ENCODE measurements at places on chromosomes 7 and 10.

DNA sequence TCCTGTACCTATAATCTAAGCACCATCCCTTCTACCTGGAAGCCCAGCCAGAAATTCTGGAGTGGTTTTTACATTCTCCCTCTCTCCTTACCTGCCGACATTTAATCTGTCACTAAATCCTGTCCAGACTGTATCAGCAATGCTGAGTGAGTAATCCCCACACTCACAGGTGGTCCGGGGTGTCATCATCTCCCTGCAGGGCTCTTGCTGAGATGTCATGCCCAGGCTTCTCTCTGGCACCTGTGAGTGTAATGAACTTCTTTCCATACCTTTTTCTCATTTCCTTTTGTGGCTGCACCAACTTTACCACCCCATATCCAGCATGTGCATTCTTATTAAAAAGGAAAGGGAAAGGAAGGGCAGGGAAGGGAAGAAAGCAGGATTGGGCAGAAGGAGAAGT is 355.2 kb downstream of the CCSER2 start:
- DNase-seq = no peak

DNA sequence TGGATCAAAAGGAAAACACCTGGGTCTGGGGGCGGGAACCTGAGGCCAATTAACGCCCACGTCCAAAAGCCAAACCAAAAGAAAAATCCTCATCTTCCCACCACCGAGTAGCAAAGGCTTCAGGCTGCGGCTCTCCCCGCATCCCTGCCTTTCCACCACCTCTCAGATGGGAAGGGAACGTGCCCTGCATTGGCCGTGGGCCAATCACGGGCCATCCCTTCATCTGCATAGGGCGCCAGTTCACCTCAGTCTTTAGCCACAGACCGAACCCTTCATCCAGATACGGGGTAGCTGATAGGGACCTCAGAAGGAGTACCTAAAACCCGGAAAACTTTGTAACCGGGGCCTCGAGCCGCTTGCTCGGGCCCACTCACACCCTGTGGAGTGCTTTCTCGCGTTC is 626 bp downstream of the PRPF18 start:
- DNase-seq = no peak

GRCh38 chr10:29268011-29268410 is 20.9 kb upstream of the LYZL1 start:
- no peak for DNase-seq

DNA sequence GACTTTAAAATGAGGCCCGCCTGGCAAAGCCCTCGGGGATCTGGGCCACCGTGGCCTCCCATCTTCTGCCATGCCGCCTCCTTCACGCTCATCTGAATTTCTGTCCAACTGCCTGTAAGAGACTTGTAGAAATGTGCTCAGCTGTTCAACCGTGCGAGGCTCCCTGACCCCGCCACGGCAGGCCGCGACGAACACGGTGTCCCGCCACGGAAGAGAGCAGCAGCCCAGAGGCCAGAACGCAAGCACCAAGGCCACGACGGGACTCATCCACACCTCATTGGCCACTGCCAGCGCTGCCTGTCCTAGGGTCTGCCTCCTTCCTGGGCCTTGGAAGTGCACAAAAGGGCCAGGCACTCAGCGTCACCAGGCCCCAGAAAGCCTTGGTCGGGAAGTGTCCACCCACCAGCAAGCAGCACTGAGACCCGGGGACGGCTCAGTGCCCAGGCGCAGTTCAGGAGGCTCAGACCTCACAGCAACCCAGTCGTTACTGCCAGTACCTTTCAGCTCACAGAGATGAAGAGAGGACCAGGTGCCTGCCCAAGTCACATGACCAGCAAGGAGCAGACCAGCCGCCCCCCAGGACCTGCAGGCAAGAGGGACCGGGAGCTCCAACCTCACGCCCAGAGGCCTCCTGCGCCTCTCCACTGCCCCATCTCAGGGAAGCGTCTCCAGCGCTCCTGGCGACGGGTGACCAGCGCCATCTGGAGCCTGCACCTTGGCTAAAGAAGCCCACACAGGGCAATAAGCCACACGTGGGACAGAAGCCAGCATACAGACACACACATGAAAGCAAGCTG is 85.9 kb downstream of the MAD1L1 start:
- no peak for DNase-seq

DNA sequence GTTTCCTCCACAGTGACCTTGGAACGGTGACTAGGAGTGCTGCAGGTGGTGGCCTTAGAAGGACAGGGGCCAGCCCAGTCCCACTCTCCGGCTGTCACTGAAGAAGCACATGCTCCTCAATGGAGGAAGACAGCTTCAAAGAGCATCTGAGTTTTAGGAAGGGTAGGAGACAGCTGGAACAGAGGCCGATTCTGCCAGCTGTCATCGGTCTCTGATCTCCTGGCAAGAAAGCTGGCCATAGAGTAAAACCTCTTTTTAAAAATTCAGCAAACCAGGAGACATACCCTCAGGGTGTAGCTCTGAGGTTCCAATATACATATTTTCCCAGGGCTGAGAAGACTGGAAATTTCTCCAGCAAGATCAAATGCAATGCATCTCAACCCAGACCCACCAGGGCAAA is 55.9 kb downstream of the KCNMA1 start:
- no peak for DNase-seq

- DNase-seq = no peak
Measured at GRCh38 chr7:106424476-106425016, 139.8 kb upstream of the NAMPT start.

DNA sequence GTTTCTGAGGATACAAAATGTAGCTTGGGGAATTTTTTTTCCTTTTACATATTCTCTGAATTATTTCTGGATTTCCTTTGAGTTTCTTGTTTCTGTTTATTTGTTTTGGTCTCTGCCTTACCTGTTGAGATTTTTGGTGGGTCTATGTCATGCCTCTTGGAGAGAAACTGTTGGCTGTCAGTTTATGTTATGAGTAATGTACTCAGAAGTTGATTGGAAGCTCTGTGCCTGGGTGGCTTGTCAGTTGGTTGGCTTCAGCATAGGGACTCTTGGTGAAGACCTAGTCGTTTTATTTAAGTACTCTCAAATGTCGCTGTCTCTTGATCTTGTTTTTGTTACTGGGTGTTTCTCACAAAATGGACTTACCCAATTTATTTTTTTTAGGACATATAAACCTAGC is 132.4 kb downstream of the CDK14 start:
- no peak for DNase-seq

- no peak for DNase-seq
Measured at GRCh38 chr7:101618916-101619315, 10.2 kb downstream of the MYL10 start.

- no peak for DNase-seq
Measured at GRCh38 chr7:32879460-32879859, 12.1 kb downstream of the KBTBD2 start.

DNA sequence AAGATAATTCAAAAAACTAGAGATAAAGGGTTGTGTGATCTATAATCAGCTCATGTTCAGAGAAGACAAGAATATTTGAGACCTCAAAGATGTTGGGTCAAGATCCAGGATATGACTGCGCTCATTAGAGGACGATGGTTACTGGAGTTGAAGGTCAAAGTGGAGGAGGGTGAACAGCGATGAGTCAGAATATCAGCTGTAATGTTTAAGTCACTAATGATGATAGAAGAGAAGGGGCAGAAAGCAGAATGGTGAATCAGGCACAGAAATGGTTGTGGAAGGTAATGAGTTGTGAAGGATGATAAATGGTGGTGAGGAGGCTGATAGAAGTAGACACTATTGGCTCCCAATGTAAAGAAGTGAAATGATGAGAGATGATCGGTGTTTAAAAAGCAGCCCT is 540.3 kb downstream of the INHBA start:
- DNase-seq = no peak

DNA sequence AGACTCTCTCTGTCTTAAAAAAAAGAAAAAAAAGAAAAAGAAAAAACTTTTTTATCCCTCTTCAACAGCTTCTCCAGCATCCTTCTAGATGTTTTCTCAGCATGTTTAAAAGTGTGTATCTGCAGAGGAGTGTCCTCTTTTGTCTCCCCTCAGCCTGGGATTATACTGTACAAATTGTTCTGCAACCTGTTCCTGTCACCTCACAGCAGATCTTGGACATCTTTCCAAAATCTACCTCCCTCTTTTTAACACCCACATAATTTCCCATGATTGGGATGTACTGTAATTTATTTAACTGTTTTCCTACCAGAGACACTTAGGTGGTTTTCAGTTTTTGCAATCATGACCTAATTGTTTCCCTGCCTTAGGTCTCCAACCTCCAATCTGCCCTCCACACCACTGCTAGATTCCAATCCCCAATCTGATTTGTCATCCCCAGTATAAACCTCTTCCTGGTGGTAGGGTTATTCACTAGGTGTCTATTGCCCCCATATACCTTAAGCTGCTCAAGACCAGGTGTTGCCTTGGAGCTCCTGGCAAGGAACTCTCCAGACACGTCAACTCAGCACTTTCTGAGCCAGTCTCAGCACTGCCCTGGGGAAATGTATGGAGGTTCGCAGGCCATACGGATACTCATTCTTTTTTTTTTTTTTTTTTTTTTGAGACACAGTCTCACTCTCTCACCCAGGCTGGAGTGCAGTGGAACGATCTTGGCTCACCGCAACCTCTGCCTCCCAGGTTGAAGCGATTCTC is 17.6 kb upstream of the DDIT4 start:
- DNase-seq = no peak

GRCh38 chr10:27643301-27643700 is 102.3 kb downstream of the MKX start:
- no peak for DNase-seq

- no peak for DNase-seq
Measured at GRCh38 chr7:126715076-126715475, 537.7 kb downstream of the GRM8 start.

DNA sequence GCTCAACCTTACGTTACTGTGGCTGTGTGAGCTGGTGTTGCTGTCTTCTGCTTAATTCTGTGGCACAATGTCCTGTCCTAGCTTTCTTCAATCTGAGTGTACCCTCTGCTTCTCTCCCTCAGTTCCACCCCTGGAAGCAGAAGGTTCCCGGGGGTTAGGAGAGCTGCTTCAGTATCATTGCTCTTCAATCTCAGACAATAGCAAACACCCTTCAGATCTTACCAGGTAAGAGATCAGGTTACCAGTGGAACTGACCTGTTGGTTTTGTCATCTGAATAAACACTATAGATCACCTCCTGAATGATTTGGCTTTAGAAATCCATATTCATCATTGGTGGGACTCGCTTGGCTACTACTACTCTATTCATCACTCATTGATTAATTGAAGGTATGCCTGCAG is 48.4 kb downstream of the DNAJB9 start:
- DNase-seq = no peak

DNA sequence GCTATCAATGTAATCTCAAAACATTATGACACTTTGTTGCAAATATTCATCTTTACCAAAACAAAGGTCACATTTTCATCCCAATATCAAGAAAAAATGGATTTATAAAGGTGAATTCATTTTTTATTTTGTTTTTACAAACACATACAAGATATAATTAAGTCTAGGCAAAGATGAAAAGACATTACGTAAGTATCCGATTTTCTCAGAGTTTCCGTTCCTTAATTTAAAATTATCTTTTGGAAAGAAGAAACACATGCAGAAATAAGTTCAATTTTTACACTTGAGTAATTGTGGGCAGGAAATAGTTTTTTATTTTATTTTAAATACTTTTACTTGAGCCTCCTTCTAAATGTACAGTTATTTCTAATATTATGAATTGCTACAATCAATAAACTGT is 24.6 kb downstream of the RTKN2 start:
- DNase-seq = no peak

DNA sequence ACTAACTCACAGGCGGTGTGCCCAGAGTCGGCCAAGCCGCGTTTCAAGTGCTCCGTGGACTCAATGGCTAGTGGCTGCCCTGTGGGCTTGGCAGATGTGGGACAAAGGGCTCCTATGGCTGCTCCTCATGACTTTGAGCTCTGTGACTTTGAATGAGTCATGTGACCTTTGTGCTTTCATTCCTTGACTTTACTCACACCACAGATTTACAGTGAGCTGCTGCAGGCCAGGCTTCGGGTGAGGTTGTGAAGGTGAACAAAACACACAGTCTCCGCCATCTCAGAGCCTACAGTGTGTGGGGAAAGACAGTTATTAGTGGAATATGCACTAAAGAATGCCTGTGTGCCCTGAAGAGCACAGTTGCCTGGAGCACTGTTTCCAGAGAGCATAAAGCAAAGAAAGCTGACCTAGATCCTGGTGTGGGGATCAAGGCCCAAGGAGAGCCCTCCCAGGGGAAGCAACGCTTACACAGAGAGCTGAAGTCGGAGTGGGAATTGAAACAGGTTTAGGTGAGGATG is 29.7 kb upstream of the PLEKHA1 start:
- no peak for DNase-seq

DNA sequence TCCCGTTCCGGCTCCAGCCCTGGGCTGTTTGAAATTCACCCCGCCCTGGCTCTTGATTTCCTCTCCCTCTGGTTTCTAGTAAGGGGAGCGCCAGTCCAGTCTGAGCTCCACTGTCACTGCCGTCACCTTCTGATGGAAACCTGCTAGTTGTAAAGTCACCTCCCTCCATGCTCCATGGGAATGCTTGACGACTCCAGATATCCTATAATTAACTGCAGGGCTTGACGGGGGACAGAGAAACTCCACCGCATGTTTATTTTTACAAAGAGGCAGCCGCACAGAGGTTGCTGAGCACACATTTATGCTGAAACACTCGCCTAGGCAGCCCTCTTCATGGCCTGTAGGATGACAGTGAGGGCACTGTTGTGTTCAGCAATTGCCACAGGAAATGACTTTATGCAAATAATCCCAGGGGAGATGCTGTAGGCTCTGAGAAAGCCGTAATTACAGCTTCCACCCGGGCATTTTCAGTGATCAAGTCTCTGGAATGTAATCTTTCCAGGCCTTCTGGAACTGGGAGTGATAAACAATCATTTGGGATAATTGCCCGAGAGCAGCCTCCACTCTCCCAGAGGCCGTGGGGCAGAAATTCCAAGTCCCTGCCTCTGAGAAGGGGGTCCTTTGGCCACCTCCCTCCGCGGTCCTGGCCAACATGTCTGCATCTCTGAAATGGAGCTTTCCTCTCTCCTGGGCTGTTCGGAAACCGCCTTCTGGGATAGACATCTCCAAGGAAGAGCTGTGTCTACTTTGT is 300.5 kb downstream of the KLF6 start:
- DNase-seq = peak; percentile 68

DNA sequence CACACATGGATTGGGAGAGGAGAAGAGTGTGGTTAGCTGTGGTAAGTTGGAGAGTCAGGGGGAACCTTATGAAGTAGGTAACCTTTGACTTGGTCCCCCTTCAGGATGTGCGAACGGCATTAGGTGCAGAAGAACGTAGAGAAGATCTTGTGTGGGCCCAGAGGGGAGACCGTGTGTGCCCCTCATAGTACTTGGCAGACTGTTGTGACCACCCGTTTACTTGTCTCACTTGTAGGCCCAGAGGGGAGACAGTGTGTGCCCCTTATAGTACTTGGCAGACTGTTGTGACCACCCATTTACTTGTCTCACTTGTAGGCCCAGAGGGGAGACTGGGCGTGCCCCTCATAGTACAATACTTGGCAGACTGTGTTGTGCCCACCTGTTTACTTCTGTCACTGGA is 2.6 kb downstream of the GTPBP4 start:
- no peak for DNase-seq

GRCh38 chr10:132448248-132448731 is 51.3 kb downstream of the PWWP2B start:
- DNase-seq = peak; percentile 85

- DNase-seq = no peak
Measured at GRCh38 chr7:133295484-133295883, 42.6 kb downstream of the EXOC4 start.

GRCh38 chr10:118912961-118913600 is 116.4 kb upstream of the NANOS1 start:
- no peak for DNase-seq

- no peak for DNase-seq
Measured at GRCh38 chr7:127437837-127438236, 45.3 kb upstream of the ZNF800 start.

- DNase-seq = no peak
Measured at GRCh38 chr7:143285806-143286521, 1.2 kb downstream of the TMEM139 start.

GRCh38 chr10:102335184-102335583 is 60.3 kb upstream of the NFKB2 start:
- DNase-seq = no peak

Measured in GM20000 (cell line).